ENCODE measurements at places on chromosomes 6 and 20.

- peak; percentile 68 for DNase-seq
Measured at GRCh38 chr6:150334790-150335783, 33.7 kb upstream of the IYD start.

GRCh38 chr6:125201961-125202729 is 48.6 kb downstream of the TPD52L1 start:
- peak; percentile 90 for DNase-seq

DNA sequence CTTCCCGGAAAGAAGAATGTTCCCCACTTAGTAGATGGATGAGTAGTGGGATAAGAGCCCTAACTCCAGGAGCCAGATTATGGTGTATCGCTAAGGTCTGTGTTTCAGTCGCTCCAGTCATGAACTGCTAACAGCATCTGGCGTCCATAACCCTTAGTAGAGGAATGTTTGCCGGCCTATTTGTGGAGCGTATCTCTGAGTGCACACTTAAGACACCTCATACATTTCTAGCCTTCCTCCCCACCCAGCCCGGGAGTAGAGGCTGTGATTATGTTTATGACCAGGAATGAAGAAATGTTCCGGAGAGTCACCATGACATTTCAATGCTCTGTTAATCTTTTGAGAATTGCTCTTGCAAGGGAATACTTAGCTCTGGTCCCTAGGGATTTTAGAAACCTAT is 251.1 kb upstream of the SOX4 start:
- DNase-seq: peak; percentile 22

GRCh38 chr6:14068133-14068532 is 49.4 kb upstream of the CD83 start:
- peak; percentile 87 for DNase-seq

DNA sequence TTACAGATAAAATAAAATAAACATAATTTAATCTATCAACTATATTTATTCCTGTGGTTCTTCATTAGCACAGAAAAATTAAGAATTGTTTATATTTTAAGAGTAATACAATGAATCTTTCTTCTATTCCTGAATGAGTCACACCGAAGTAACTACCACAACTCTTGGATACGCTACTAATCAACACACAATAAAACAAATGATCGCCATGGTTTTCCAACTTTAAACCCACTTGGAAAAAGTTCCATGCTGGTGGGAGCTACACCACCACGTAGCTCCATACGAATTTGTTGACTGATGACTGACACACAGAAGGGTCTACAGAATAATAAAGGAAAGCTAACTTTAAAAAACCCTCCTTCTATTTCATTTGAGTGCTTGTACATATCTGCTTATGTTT is 135.8 kb upstream of the NEDD9 start:
- no peak for DNase-seq

DNA sequence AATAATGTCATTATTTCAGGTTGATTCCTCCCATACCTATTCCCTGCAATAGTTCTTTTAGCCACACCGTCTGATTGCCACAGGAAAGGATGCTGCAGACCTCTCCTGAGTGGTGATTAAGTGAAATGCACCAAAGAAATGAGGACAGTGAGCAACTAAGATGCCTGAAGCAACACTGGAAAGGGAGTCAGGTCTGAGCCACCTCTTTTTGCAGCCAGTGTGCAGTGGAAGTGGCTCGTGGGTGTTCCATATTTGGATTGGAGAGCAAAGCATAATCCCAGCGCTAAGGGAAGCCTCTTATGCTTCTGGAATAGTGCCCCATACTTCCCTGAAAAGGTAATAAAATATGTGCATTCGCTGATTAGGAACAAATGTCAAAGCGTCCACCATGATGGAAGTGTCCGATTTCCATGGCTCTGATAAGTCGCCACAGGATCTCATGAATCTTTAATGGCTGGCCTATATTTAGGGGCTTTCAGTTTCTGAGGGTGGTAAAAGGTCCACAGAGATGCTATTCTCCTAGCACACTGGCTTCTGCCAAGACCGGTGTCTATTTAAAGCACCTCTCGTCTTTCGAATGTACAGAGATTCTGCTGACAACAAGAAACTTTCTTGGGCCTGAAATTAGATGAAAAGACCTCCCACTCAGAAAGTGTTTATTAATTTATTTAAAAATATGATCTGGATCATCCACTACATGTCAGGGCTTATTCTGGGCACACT is 253.9 kb downstream of the SLC24A3 start:
- no peak for DNase-seq

GRCh38 chr6:105859457-105859856 is 226.7 kb upstream of the PRDM1 start:
- no peak for DNase-seq

DNA sequence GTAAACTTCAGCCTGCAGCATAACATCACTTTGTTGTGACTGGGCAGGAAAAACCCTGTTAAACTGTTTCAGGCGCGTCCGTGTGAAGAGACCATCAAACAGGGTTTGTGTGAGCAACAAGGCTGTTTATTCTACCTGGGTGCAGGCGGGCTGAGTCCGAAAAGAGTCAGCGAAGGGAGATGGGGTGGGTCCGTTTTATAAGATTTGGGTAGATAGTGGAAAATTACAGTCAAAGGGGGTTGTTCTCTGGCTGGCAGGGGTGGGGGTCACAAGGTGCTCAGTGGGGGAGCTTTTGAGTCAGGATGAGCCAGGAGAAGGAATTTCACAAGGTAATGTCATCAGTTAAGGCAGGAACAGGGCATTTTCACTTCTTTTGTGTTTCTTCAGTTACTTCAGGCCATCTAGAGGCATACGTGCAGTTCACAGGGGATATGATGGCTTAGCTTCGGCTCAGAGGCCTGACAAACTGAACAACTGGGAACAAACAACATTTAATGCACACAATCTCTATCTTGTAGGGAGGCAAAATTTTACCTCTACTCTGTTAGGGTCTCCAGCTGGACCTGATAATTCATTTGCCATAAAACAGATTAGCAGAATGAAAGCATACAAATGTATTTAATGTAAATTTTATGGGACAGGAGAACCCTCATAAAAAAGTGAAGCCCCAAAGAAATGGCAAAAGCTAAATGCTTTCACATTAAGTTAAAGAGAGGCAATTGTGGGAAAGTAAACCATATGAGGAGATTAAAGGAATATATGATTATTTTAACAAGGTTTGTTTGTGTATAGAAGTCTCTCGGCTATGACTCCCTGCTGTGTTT is 58.3 kb upstream of the HFE start:
- DNase-seq: no peak

- DNase-seq: peak; percentile 18
Measured at GRCh38 chr20:59945175-59945574, 5.0 kb downstream of the FAM217B start.

GRCh38 chr6:18997375-18997826 is 610.3 kb downstream of the RNF144B start:
- peak; percentile 46 for DNase-seq

- DNase-seq: peak; percentile 35
Measured at GRCh38 chr6:24752917-24753492, 21.7 kb upstream of the GMNN start.

- DNase-seq: peak; percentile 71
Measured at GRCh38 chr6:87155842-87156815, 764 bp downstream of the ZNF292 start.

GRCh38 chr6:121868206-121868605 is 432.8 kb downstream of the GJA1 start:
- DNase-seq: peak; percentile 87

- peak; percentile 19 for DNase-seq
Measured at GRCh38 chr6:159908535-159908934, 17.7 kb downstream of the MAS1 start.
